ENCODE measurements at places on chromosomes 4 and X.

- DNase-seq = no peak
Measured at GRCh38 chr4:104424989-104425388, 69.7 kb downstream of the CXXC4 start.

- DNase-seq = no peak
Measured at GRCh38 chr4:33421887-33422286, 2701.7 kb downstream of the PCDH7 start.

GRCh38 chrX:19881559-19881958, 5.8 kb downstream of the SH3KBP1 start:
- DNase-seq = no peak

- DNase-seq = no peak
Measured at GRCh38 chrX:50403903-50404302, 66.7 kb downstream of the DGKK start.

GRCh38 chr4:82517043-82517442, 44.7 kb downstream of the TMEM150C start:
- DNase-seq = no peak

GRCh38 chr4:141350122-141350905, 129.6 kb downstream of the ZNF330 start:
- no peak for DNase-seq

DNA sequence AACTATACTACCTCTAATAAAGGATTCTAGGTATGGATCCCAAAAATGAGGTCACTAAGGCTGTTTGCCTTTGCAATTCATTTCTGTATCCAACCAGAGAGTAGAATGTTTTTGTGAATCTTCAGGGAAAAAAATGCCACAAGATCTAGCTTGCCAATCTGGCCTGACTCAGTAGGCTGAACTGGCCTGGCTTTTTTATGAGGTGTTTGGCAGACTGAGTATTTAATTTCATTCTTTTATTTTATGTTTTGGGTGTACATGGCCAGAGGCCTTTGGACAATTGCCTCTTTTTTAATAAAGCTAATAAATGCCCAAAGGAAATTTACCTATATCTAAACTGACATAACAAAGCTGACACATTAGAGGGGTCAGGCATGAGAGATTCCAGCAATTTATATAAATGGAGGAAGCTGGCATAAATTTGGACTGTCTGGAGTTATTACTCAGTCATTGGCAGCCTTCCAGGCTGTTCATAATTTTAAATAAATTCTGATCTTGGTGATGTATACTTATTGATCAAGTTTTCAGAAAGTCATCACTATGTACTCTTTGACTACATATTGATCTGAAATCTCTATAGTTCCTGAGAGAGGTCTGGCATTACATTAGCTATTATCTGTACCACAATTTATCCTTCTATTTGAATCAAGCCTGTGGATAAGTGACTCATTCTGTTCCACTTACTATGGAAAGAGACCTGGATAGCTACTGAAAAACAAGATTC, 376.4 kb upstream of the NOCT start:
- no peak for DNase-seq

GRCh38 chr4:104492183-104492771, 2.4 kb downstream of the CXXC4 start:
- no peak for DNase-seq
